ENCODE measurements at places on chromosomes 2 and 18. TPM values are rescaled to one million over a fixed set of nuclear protein-coding genes. Genes with fewer than 3 reads are reported as not detected.

- no peak for DNase-seq
These were observed 163.5 kb downstream of the ZEB2 start for GRCh38 chr2:144356402-144356801.

DNA sequence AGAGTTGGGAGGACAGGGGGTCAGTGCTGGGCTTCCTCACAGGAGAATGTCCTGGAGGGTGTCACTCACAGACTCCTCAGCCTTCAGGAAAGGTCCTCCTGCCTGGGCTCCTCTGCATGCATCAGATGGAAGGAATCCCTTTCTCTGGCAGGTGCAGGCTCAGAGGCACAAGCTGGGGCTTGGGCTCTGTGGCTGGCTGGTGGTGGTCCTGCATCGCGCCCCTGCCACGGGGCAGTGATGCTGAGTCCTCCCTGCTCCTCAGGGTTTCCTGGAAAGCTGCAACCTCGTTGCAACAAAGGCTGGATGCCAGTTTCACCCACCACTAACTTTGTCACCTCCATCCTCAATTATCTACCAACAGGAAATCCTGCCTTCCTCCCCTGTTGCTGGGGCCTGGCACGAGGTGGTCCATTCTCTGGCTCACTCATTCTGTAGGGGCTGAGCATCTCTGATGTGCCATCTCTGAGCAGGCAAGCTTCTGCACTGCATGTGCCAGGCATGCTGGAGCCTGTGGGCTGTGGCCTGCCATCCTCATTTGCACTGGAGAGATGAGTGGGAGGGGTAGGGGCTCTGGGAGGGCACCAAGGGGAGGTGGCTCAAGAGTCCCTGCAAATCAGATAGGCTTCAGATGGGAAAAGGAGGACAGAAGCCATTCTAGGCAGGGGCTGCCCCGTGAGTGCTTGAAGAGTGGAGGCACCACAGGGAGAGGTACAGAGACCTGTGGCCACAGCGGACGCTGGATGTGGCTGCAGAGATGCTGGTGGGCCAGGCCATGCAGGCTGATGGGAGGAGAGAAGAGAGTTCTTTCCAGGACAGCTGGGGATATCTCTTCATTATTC, 272.6 kb upstream of the HS6ST1 start:
- DNase-seq, result no peak

- no peak for DNase-seq
These were observed 17.2 kb downstream of the ITGA4 start for GRCh38 chr2:181474222-181474881.

GRCh38 chr18:32724071-32724749, 48.6 kb downstream of the KLHL14 start:
- no peak for DNase-seq

DNA sequence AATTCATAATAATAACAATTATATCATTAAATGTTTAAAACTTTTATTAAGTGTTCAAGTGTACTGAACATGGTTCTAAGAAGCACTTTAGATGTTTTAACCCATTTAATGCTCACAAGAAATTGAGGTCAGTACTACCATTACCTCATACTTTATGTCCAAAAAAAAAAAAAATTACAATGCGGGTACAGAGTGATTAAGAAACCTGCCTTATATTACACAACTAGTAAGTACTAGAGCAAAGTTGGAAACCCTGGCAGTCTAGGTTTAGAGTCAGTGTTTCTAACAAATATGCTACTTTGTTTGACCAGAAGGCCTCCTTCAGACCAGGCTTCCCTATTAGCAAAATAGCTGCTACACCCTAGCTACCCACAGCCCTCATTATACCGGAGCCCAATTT, 28.5 kb downstream of the PLEKHM3 start:
- no peak for DNase-seq

The ABCG5 gene
- polyA plus RNA-seq, result not detected

The UGT1A7 gene
- polyA plus RNA-seq, result not detected

The COL6A3 gene
- 306 TPM for polyA plus RNA-seq

The CYTIP gene
- polyA plus RNA-seq, result 1.2 TPM

The LONRF2 gene
- 0.98 TPM for polyA plus RNA-seq

The HRH4 gene
- polyA plus RNA-seq, result 0.13 TPM
